ENCODE measurements at places on chromosomes 16 and 17.
A peak's percentile ranks its signal among the peaks of the same experiment; 100 is the strongest.

DNA sequence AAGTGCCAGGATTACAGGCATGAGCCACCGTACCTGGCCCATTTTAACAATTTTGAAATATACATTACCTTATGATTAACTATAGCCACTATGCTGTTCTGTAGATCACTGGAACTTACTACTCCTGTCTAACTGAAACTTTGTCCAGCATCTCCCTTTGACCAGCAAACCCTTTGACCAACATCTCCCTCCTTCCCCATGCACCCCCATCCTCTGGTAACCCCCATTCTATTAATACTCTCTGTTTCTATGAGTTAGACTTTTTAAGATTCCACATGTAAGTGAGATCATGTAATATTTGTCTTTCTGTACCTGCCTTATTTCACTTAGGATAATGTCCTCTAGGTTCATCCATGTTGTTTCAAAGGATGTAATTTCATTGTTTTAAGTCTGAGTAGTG lies 178.0 kb downstream of the MSI2 start:
- no peak for DNase-seq
- no peaks in the 10 kb centered on the region for H3K36me3 ChIP-seq
- H3K27ac ChIP-seq: no peak overlapping the region
- no peaks in the 10 kb centered on the region for H3K27me3 ChIP-seq
- no peak overlapping the region for H3K4me3 ChIP-seq

- no peaks in the 10 kb centered on the region for H3K36me3 ChIP-seq
- H3K4me3 ChIP-seq: peak overlapping the region; percentile 46
- peaks cover 17% of the 10 kb centered on the region for H3K4me1 ChIP-seq
Measured at GRCh38 chr16:68732042-68732680, 4.9 kb upstream of the CDH1 start.

DNA sequence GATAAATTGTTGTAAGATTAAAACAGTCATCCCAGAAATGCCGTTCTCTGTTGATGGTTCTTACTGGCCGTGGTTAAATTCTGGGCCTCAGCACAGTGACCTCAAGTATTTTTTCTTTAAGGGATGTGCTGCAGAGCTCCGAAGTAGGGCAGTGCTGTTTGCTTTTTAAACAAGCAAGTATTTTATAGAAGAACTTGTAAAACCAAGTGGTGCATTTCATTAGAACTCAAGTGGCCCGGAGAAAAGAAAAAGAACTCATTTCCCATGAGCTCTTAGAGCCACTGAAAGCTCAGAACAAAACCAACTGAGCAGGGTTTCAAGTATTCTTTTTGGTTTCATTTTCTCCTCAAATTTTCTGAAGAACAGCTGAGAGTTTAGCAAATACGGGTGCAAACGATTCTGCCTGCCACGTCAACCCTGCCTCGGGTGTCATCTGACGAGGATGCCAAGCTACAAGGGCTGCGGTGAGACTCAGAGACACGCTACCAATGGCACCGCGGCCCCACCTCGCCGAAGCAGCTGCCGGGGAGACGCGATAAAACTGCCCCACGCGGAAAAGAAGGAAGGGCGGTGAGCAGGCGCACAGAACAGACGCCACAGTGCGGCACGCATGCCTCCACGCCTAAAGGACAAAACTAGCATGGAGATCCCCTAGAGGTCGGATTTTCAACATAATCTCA lies 6.3 kb downstream of the LMF1 start:
- no peak overlapping the region for H3K4me3 ChIP-seq
- peaks cover 9% of the 10 kb centered on the region for H3K36me3 ChIP-seq
- no peak overlapping the region for H3K27ac ChIP-seq
- no peaks in the 10 kb centered on the region for H3K27me3 ChIP-seq
- peaks cover 8% of the 10 kb centered on the region for H3K4me1 ChIP-seq

DNA sequence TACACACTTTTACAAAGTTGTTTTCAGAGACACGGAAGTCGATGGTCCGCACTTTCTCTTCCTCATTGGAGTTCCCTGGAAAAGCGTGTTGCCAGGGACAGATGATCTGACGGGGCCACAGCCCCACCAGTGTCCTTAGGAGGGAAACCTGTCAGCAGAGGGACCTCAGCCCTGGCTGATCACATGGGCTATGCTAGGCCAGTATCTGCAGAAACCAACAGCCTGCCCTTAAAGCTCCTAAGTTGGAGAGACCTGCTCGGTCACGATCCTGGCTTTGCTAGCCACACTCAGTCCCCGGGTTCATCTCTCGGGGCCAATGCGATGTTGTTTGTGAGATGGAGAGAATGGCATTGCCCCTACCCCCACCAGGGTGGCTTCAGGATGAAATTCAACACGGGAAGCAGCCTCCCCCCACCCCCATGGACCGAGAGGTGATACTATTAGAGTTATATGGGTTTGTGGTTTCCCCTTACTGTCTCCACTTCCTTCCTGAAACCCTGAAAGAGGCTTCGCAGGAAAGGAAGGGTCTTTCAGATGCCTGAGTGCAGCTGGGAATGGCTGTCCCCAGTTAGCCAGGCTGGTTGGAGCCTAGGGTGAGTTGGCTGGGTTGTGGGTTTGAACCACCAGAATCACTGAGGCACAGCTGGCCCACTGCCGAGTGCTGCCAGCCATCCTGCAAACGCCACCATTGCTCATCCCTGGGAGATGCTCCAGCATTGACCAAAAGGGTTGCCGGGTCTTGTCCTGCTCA lies 16.6 kb downstream of the RMI2 start:
- H3K27me3 ChIP-seq: no peaks in the 10 kb centered on the region
- DNase-seq: no peak
- H3K36me3 ChIP-seq: no peaks in the 10 kb centered on the region

DNA sequence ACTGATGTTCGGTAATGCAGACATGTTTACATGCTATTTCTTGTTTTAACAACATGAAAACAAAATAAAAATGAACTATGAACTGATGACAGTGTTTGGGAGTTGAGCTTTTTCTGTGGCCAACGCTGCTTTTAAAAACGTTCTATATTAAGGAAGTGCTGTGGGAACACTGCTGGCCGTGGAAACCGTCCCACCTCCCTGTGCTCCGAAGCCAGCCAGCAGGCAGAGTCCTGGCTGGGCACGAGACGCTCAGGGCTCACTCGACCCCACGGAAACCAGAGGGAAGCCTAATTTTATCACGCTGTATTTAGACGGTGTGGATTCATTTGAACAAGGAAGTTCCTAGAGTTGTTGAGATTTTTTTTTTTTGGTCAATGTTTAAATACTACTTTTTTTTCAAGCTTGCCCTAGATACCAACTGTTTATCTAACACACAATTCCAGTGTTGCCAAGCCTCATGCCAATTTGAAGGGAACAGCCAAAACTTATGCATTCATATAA lies 25.8 kb downstream of the ADCY9 start:
- H3K4me1 ChIP-seq: peaks cover 20% of the 10 kb centered on the region
- no peak for DNase-seq
- no peak overlapping the region for H3K27ac ChIP-seq
- no peaks in the 10 kb centered on the region for H3K36me3 ChIP-seq

- H3K27me3 ChIP-seq: no peaks in the 10 kb centered on the region
- no peak overlapping the region for H3K4me3 ChIP-seq
- peaks cover 39% of the 10 kb centered on the region for H3K4me1 ChIP-seq
Measured at GRCh38 chr17:27554152-27554551, 76.8 kb upstream of the LGALS9 start.

DNA sequence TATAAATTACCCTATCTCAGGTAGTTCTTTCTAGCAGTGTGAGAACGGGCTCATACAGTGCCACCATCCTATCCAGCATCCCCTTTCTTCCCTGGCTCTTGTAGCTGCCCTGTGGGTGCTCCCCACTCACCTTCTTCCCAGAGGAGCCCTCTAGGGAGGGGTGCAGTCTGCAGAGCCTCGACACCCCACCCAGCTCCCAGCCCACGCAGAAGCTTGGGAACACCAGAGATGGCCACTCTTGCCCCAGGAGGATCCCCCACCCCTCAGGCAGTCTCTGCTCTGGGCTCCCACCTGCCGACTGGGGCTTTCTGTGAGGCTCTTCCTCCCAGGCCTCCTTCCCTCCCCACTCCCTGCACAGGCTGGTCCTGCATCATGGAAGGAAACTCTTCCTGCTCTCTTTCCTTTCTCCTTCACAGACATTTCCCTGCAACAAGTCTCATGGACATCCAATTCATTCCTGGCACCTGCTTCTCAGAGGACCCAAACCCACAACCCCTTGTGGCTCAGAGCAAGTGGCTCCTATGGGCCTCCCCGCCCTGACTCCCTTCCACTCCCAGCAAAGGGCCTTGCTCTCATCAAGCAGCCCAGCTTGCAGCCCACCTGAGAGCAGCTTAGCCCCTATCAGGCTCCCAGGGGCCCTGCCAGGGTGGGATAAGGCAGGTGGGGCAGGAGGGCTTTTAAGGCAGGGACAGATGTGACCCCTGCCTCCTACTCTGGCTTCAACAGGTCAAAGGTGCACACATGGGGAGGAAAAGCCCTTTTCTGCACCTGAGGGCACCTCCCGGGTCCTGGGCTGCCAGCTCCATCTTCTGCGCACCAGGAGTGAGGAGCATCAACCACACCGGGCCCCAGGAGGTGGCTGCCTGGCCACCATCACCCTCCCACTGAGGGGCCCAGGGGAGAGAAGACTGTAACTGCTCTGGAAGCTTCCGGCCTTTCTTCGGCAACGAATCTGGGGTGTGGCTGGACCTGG lies 263.8 kb upstream of the TNRC6C start:
- DNase-seq: no peak
- no peak overlapping the region for H3K27ac ChIP-seq
- H3K4me1 ChIP-seq: no peaks in the 10 kb centered on the region
- H3K36me3 ChIP-seq: no peaks in the 10 kb centered on the region
- H3K27me3 ChIP-seq: peaks cover 52% of the 10 kb centered on the region

DNA sequence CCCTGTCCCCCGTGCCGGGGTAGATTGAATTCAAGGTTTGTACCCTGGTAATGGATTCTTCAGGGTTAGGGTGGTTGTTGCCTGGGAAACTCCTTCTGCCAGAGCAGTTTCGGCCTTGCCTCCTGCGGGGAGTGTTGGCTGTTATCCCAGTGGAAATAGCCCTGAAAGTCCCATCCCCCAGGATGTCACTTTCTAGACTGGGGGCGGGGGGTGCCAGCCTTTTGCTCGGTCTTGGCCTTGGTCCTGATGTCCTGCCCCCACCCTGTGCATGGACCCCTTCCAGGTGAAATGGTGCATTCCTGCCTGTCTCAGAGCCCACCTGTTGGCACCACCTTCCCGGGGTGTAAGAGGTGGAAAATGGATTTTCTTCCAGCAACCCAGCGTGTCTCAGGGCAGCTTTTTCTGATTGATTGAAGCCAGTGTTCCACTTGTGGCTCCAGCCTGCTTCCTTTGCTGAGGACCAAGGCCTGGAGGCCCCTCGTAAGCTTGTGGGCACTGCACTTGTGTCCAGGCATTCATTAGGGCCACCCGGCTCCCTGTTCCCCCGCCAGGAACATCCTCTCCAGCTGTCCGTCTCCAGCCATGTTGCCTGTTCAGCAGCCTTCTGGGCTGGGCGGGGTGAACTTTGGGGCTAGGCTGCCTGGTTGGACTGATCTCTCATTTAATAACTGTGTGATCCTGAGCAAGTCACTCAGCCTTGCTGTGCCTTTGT lies 25.6 kb downstream of the MGAT5B start:
- H3K4me3 ChIP-seq: no peak overlapping the region
- no peak overlapping the region for H3K27ac ChIP-seq

- no peak overlapping the region for H3K4me3 ChIP-seq
- H3K27ac ChIP-seq: no peak overlapping the region
- H3K36me3 ChIP-seq: no peaks in the 10 kb centered on the region
- peaks cover 15% of the 10 kb centered on the region for H3K27me3 ChIP-seq
- no peaks in the 10 kb centered on the region for H3K4me1 ChIP-seq
- no peak for DNase-seq
Measured at GRCh38 chr16:55330781-55331647, 7.0 kb downstream of the IRX6 start.

- H3K4me1 ChIP-seq: no peaks in the 10 kb centered on the region
- no peak for DNase-seq
- no peaks in the 10 kb centered on the region for H3K36me3 ChIP-seq
- H3K4me3 ChIP-seq: no peak overlapping the region
- no peaks in the 10 kb centered on the region for H3K27me3 ChIP-seq
Measured at GRCh38 chr17:40675905-40676304, 10.9 kb upstream of the KRT222 start.

Data from HCT116 (cell line).